ENCODE measurements at places on chromosomes 7 and 10.

- no peak for DNase-seq
Measured at GRCh38 chr7:94778711-94779459, 123.0 kb upstream of the SGCE start.

GRCh38 chr7:50497068-50497642 lies 47.0 kb upstream of the FIGNL1 start:
- DNase-seq, result no peak

GRCh38 chr10:120572307-120572706 lies 115.3 kb downstream of the PLPP4 start:
- DNase-seq, result no peak

DNA sequence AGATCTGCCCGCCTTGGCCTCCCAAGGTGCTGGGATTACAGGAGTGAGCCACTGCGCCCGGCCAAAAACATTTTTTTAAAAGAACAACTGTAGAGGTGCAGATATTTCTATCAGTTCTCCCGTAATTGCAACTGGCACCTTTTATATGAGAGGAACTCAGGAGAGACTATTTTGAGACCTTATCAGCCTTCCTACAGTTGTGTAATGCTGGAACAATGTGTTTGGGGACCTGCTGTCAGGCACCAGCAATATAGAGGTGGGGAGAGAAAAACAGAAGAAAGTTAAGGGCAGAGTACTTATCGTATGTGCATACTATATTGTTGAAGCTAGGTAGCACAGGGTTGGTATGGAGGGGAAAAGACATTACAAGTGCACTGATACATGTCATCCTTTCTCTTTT lies 343.8 kb upstream of the ANKRD30A start:
- no peak for DNase-seq

GRCh38 chr7:35734001-35734483 lies 39.1 kb upstream of the HERPUD2 start:
- no peak for DNase-seq

DNA sequence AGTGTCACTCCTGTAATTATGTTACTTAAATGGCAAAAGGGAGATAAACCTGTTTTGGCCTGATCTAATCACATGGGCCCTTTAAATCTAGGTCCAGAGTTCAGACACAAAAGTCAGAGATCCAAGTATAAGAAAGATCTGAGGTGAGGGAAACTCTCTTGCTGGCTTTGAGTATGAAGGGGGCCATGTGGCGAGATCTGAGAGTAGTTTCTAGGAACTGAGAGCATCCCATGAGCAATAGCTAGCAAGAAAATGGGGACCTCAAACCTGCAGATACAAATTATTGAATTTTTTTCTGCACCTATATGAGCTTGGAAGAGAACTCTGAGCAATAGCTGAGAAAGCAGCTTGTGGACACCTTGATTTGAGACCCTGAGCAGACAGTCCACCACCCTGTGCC lies 27.6 kb downstream of the ANKRD7 start:
- no peak for DNase-seq

Measured in epithelial cell of esophagus (primary cell).